DND-41 (cell line): ENCODE measurements at places on chromosomes 5 and 9.

DNA sequence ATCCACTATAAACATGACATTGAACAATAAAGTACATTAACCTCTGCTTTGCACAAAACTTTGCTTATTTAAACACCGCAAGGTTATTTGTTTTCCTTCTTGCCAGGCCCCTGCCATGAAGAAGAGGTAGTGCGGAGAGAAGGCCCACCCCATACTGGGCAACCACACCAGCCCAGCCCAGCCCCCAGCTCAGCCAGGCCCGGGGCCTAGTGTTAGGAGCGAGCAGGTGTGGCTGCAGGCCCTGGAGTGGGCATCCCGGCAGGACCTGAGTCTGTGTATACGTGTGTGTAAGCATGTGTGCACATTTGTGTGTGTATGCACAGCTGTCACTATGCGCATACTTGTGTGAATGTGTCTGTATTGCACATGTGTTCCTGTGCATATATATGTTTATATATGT is 90.4 kb upstream of the MVB12B start:
- no peak for DNase-seq

- no peak for DNase-seq
These were observed 73.6 kb upstream of the ALDH1B1 start for GRCh38 chr9:38318759-38319495.

DNA sequence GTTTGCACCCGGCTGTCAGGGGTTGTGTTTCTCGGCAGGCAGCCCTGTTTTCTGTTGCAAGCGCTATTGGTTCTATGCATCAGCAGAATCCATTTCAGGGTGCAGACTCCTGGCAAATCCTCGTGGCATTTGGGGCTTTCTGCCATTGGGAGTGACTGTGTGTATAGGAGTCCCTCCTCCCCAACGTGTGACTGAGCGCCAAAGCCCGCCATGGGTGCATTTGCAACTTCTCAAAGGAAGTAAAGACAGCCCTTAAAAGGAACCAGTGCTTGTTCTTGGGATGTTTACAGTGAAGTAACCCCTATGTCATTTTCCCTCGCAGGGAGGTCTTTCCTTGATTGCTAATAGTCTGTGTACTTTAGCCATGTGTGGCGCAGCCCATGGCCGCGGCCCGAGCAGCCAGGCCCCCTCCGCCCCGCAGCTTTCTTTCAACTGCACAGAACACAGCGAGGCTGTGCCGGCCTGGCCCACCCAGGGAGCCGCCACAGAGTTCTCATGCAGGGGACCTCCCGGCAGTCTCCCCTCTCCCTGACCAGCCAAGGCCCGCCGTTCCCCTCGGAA is 175.6 kb downstream of the HSD17B3 start:
- DNase-seq = no peak

- DNase-seq = no peak
These were observed 117.8 kb downstream of the CCDC192 start for GRCh38 chr5:127820910-127821553.

GRCh38 chr9:6673326-6674025 is 27.9 kb upstream of the GLDC start:
- no peak for DNase-seq

DNA sequence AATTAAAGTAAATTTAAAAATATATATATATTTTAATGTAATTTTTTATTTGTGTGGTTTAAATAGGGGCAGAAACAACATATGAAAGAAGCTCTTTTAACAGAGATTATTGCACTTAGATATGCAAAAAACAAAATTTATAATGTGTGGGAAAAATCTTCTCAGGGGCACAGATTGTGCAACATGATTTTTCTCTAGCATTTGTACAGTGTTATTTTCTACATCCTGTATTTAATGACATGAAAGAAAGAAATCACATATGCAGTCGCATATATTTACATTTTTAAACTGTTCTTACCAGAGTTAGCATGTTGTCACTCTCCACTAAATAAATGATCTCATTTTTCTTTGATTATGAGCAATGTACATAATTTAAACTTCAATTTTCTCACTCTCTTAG is 265.3 kb upstream of the CTNND2 start:
- no peak for DNase-seq

- DNase-seq = no peak
These were observed 194.0 kb downstream of the IRX2 start for GRCh38 chr5:2557435-2557834.

DNA sequence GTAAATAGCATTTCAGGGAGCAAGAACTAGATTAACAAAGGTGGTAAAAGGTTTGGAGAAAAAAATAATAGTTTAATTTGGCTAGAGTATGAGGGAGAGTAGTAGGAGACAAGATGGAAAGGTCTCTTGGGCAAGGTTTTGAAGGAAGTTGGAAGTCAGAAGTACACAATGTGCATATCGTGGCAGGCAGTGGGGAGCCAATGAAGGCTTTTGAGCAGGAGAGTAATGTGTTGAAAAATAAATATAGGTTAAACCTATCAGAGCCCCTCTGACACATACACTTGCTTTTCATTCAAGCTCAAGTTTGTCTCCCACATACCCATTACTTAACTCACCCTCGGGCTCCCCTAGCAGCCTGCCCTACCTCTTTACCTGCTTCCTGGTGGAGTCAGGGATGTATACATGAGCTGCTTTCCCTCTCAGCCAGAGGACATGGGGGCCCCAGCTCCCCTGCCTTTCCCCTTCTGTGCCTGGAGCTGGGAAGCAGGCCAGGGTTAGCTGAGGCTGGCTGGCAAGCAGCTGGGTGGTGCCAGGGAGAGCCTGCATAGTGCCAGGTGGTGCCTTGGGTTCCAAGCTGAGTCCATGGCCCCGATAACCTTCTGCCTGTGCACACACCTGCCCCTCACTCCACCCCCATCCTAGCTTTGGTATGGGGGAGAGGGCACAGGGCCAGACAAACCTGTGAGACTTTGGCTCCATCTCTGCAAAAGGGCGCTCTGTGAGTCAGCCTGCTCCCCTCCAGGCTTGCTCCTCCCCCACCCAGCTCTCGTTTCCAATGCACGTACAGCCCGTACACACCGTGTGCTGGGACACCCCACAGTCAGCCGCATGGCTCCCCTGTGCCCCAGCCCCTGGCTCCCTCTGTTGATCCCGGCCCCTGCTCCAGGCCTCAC is at the start of gene CA9:
Gene CA9, plus strand, starts transcription at position 797 of the 893 bp plus-strand sequence. Its CDS starts 32 bp downstream, at position 829.
- DNase-seq = no peak

DNA sequence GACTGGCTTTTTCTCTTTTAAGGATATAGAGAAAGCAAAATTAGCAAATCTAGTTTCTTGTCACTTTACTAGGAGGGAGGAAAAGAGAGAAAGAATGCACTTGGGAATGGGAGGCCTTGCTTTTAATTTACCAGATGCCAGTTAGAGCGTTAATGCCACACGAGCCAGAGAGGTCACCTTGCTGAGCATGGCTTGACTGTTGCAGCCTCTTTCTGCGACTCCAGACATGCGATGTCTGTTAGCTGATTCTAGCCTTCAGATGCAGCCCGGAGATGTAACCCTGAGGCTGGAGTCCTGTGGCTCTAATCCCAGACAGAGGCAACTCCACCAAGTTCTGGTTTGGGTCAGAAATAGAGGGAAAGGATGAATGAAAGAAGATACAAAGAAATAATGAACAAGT is 152.5 kb downstream of the TRIO start:
- DNase-seq = no peak

- no peak for DNase-seq
These were observed 429.2 kb upstream of the KLF4 start for GRCh38 chr9:107918749-107919148.

DNA sequence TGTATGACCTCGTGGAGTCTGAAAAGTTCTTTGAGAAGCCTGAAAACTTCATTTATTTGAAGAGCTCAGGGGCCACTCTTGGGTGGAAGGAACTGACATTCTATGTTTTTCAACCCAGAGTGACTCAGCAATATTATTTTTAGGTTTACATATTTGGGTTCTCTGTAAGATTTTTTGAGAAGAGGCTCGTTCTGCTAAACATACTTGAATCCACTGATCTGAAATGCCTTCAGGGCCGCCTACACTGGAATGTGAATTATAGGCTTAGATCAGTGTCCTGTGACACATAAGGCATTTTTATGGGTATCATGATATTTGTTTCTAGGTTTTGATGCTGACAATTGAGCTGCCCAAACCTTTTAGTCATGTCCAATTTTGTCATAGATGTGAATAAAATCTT is 86.2 kb downstream of the PSAT1 start:
- no peak for DNase-seq

GRCh38 chr5:57402348-57402747 is 80.3 kb downstream of the ACTBL2 start:
- no peak for DNase-seq

DNA sequence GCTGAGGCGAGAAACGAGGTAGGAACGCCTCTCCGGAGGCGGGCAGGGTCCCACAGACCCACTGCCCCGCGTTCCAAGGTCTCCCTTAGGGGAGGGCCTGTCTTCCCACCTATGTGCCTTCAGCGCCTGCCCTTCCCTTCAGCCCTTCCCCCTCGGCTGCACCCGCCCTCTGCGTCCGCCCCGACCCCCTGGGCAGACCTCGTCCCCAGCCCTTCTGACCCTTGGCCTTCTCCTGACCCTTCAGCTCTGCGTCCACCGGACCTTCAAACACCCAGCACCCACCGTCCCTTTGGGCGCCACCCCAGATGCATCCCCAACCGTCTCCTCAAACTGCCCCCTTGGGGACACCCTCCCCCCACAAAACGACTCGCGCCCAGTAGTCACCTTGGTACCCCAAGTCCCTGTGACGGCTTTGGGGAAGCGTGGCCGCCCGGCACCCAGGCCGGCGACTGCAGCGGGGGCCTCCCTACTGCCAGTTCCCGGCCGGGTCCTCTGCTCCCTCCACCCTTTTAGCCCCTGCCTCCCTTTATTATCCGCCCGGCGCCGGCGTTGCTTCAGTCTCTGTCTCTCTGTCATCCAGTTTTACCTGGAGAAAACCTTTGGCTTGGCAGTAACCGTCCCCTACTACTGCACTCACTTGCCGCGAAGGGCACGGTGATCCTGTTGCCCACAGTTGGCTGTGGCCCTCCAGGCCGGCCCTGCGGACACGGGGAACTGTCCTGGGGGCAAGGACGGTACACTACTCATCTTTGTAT is 421 bp downstream of the RUSC2 start:
- no peak for DNase-seq

DNA sequence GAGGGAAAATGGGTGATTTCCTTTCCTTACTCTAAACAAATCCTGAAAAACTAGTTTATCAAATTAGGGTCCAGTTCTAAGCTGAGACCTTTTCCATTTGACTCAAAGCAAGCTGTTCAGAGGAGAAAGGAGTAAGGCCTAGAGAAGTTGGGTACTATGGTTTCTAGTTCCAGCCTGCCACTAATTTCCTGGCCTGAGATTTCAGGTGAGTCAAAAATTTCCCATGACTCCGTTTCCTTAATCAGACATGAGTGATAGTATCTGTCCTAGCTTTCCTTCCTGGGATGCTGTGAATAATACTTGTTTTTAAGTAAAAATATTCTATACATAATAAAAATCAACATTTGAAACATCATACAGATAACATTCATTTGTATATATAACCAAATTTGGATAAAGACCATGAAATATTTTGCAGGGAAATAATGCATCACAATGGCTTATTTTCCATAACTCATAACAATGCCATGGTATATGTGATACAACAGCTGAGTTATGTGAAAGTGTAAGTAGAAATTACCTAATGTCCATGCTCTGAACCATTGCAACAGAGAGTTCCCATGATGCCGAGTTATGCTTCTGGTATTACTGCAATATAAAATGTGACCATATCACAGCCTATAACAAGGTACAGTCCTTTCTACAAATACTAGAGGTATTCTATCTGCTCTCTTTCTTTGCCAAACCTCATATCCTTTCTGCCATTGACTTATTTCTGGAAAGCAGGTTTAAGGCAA is 142.7 kb downstream of the MLLT3 start:
- DNase-seq = no peak

DNA sequence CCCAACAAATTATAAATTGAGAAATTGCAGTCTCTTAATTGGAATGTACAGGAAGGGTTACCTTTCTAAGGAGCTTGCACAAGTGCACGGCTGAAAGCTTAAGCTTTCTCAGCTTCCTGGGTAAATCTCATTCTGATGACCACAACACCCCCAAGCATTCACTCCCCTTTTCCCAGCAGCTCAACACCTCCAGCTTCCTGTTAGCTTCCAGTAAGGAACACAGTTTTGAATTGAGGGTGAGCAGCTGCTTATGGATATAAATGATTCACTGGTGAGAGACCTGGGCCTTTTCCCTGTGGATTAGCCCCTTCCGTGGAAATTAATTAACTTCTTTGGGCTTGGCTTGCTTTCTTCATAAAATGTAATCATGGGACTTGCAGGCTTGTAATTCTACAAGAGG is 101.2 kb downstream of the SLC28A3 start:
- DNase-seq = no peak

DNA sequence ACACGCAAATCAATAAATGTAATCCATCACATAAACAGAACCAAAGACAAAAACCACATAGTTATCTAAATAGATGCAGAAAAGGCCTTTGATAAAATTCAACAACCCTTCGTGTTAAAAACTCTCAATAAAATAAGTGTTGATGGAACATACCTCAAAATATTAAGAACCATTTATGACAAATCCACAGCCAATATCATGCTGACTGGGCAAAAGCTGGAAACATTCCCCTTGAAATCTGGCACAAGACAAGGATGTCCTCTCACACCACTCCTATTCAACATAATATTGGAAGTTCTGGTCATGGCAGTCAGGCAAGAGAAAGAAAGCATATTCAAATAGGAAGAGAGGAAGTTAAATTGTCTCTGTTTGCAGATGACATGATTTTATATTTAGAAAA is 1946.3 kb upstream of the CDH9 start:
- DNase-seq = no peak

- DNase-seq = no peak
These were observed 14.7 kb upstream of the LHX2 start for GRCh38 chr9:123996731-123997421.

DNA sequence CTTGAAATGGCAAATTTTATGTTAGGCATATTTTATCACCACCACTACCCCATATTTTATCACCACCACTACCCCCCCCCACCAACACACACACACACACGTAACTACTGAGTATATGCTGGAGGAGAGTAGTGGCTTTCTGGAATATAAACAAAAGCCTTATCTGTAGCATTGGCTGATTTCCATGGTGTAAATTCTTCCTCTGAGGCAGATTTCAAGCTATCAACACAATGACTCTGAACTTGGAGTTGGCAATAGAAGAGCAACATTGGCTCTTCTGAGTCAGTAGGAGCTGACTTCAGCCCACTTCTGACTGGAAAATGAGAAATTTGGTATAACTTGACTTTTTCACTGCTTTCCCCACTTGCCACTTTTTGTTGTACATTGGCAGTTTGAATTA is 143.0 kb downstream of the CAVIN4 start:
- DNase-seq = no peak
